ENCODE measurements at places on chromosomes 12 and 14.
A peak's percentile ranks its signal among the peaks of the same experiment; 100 is the strongest.

- DNase-seq = no peak
Observed at GRCh38 chr12:85441741-85442140, 161.7 kb downstream of the ALX1 start.

- no peak for DNase-seq
Observed at GRCh38 chr12:107144990-107145389, 51.6 kb upstream of the CRY1 start.

- no peak for DNase-seq
Observed at GRCh38 chr14:105456736-105457617, 17.6 kb upstream of the CRIP2 start.

DNA sequence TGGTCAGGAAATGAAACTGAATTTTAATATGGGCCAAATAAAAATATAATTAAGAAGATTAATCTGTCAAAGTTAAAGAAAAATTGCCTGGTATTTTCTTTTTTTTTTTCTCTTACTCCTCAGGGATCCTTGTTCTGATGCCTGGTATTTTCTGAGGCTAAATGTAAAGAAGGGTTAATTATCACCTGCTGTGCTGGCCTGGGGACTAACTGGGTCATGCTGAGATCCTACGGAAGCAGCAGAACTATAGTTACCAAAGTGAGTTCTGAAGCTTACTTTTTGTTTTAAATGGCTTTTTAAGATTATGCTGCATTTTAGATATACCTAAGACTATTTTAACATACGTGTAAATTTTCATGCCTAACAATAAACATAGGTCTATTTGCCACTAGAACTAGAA lies 23.3 kb downstream of the ZC2HC1C start:
- no peak for DNase-seq

DNA sequence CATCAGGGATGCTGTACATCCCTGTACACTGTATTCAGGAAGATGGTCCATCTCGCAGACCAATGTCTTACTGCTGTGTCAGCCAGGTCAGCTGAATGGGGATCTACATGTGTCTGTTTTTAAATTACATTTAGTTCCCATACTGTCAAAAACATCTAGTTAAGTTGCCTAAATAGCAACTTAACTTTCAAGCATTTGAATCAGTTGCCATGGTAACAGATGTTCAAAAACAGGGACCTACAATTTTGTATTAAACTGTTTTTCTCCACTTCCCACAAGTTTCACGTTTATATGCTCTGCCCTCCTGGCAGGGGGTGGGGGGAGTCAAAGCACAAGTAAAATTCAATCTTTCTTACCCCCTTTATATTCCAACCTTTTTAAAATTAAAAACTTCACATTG lies 38.3 kb downstream of the C12orf42 start:
- DNase-seq = no peak

GRCh38 chr12:2052826-2053678 lies at the start of gene CACNA1C:
Gene CACNA1C (plus strand): TSS chr12:2052987. CDS start chr12:2053563, 576 bp downstream.
- peak; percentile 27 for DNase-seq

GRCh38 chr12:4202487-4202886 lies 71.1 kb upstream of the CCND2 start:
- no peak for DNase-seq
